ENCODE measurements at places on chromosomes 1 and 21.

GRCh38 chr1:196651079-196651478 is 764 bp upstream of the CFH start:
- DNase-seq, result no peak

GRCh38 chr1:81848880-81849682 is 48.3 kb downstream of the ADGRL2 start:
- no peak for DNase-seq

GRCh38 chr1:42105025-42105424 is 48.2 kb upstream of the GUCA2B start:
- DNase-seq, result no peak

- DNase-seq, result no peak
These were observed 121.9 kb downstream of the GRIK3 start for GRCh38 chr1:36912365-36912865.

DNA sequence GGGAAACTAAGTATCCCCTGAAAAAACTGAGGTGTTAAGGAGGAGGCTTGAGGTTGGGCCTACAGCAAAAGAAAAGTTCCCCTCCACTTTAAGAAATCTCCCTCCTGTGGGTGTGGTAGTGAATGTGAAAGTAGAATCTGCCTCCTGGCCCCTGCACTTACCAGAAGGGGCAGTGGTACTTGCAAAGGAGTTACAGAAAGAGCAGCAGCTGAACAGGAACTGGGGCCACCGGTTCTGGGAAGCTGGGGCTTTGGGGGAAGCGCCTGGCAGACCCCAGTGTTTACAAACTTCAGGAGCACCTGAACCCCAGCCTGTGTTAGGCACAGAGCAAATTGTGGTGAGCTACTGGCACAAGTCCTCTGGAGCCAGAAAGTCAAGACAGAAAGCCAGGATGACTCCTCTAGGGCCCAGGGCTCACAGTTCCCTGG is 250.2 kb upstream of the FGGY start:
- peak; percentile 63 for DNase-seq

DNA sequence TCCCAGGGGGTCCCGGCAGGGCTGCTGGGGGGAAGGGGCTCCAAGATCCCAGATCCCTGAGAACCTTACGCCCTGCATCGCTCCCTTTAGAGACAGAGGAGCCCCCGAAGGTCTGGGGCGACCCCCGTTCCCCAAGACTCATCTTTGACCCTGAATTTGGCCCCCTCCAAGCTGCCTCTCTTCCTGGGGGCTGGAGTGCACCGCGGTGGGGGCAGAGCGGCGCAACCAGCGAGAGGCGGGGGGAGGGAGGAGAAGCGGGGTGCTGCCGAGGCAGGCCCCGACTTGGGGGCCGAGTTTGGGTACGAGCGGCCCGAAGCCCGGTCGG is 5.4 kb upstream of the PLEKHG5 start:
- DNase-seq, result no peak

DNA sequence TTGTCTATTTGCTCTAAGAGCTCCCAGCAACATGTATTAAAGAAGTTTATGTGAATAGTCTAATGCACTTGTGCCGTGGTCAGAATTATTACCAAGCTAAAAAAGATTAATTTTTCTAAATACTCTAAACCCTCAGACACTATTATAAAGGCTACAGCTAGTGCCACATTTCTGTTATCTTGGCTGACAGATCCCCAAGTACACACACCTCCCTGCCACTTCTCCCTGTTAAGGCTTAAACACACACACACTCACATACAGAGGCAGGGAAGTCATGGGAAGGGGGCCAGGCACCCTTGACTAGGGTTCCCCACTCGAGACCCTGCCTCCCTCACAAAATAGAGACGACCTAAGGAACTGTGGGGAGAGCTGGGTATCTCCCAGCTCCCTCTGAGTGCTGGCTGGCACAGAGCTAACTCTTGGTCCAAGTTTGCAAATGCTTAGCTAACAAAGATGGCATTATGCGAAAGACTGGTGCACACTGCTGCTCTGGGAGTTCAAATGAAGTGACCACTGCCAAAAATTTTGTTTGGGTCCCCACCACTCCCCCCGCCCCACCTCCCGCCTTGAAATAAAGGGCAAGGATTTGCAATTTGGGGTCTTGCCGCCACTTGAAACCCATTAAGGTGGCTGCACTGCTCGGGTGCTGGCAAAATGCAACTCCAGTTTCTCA is 9.8 kb downstream of the SSBP3 start:
- no peak for DNase-seq

GRCh38 chr1:229845410-229846138 is 219.5 kb downstream of the URB2 start:
- no peak for DNase-seq

- DNase-seq, result no peak
These were observed 21.2 kb downstream of the MACO1 start for GRCh38 chr1:25451908-25452307.

GRCh38 chr1:24541711-24542346 is 14.1 kb upstream of the NCMAP start:
- DNase-seq, result peak; percentile 24

DNA sequence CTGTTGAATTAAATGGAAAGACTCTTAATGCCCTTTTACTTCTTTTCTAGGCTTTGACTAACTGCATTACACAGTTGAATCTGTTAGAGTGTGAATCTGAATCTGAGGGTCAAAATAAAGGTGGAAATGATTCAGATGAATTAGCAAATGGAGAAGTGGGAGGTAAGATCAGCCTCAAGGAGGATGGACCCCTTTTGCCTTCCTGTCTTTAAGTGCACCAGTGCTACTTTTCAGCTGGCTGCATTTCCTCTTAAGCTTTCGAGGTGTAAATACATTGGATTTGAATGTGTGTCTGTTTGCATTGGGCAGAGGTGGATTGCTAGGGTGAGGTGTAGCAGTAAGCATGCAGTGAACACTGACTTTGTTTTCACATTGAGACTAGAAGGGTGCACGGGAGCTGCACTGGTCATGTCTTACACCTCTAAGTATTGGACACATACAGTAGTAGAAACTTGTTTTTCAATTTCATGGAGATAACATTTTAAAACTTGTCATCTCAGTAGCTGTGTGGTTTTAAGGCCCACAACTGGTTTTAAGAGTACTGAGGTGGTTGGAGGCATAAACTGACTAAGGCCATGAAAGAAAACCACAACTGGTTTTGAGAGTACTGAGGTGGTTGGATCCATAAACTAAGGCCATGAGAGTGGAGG is 35.4 kb downstream of the MIA3 start:
- DNase-seq, result peak; percentile 85

DNA sequence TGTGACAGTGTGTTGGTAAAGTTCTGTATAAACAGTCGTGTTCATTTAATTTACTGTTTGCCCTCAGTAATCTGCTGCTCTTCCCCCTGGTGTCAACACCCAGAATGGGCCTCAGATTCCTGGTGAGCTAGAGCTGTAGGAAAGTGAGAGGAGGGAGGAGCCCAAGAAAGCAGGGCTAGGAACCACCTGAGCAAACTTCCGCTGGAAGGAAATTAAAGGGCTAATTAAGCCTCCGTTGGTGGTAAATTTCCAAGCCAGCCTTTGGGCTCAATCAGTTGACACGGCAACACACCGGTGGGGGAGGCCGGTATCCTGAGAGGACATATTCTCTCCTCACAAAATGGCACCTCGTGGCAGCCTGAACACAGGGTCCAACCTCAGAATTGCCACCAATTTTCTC is 32.9 kb downstream of the RAB3B start:
- no peak for DNase-seq

DNA sequence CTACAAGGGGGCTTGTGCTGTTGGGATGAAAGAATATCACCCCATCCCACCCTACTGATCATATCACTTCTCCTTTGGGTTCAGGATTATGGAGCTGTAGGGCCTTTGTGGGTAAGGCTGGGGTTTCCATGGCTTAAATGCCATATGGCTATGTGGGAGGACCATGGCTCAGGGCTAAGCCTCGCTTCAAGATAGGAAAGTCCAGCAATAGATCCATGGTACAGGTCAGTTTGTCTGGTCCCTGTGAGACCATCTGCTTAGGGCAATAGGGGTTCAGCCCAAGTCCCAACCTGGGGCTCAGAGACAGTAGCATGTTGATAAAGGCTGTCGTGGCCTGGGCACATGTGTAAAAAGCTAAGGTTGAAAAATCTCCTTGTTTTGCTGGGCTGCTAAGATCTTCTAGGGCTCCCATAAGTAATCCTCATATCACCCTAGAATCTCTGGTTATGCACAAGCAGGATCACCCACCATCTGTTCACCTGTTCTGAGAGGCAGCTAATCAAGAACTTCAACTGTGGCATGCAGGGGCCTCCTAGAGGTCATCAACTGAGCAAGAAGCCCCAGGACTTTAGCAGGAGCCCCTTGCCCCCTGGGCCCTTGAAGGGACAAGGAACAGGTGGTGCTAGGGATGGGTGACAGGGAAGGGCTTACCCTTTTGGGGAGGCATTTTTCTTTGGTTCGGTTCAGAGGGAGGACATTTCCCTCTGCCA is 66.5 kb downstream of the UBE2T start:
- no peak for DNase-seq

DNA sequence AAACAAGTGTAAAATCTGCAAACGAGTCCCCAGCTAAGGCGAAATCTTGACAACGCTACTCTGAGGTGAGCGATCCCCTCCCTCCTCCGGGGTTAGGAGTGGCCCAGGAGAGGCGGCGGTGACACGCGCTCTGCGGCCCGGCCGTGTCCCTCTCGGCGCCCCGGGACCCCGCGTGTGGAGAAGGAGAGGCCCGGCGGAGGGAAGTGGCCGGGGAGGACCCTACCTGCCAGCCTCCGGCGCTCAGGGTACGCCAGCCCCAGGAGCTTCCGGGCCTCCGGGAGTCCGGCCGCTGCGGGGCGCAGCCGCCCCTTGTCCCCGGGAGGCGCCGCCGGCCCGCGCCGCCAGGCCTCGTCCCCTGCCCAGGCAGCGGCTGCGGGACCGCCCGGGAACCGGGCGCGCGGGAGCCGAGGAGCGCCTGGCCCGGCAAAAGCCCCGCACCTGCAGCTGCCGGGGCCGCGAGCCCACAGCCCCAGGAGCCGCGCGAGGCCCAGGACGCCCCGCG is 543 bp downstream of the ABCB10 start:
- DNase-seq, result peak; percentile 45

DNA sequence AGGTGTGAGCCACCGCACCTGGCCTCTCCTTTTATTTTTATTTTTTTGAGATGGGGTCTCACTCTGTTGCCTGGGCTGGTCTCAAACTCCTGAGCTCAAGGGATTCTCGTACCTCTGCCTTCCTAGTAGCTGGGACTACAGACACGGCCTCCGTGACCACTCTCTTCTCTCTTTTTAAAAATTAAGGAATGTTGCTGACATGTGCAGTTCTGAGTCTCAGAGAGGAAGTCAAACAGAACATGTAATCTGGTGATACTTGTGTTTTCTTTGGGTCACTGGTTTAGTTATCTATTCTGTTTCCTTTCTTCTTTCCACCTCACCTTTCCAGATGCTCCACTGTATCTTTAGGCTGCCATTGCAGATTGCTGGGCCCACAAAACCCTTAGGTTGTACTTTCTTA is 2.7 kb downstream of the WDTC1 start:
- no peak for DNase-seq

- DNase-seq, result no peak
These were observed 89.4 kb upstream of the PGD start for GRCh38 chr1:10309243-10310011.

DNA sequence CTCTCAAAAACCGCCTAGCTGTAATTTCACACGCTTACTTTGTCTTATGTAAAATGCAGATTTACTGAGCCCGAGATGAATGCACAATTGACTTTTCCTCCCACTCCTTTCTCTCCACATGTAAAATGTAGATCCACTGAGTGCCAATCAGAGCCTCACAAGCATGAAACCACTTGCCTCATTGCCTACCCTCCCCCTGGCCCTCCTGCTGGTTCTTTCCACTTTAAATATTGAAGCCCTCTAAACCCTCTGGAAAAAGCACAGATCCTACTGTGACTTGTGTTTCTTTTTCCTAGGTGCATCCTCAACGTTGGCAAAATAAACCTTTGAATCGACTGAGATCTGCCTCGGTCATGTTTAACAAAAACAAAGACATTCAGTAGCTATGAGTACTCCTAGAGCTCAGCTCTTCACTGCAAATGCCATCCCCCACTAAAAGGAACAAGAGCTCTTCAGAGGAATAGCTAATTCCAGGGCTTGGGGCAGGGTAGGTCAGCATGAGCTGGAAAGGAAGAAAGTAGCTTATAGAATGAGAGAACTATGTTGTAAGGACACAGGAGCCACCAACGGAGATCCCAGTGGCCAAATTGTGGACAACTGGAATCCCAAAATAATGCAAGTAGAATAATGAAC is 365.5 kb upstream of the RUNX1 start:
- DNase-seq, result no peak

DNA sequence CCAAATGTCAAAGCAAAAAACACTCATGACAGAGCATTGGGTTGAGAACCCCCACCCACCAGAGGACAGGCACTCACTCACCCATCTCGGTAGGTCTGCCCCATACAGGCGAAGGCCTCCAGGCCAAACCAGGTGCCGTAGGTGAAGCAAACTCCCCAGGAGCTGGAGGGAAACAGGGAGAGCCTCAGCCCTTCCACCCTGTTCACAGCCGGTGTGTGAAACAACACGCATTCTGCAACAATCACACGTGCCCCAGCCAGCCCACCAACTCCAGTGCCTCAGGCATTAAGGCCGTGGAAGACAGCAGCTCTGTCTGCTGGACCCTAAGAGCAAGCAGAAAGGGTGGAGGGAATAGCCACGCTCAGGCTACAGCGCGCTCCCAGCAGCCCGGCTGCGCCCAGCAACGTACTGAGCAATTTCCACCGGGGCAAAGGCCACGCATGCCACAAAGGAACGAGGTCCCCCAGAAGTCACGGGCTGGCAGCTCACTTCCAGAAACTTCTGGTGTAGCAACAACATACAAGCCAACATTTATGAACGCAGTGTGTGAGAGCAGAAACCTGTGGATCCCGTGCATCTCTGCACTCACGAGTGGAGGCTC is 11.4 kb upstream of the SPATC1L start:
- no peak for DNase-seq

GRCh38 chr21:32022146-32022545 is 149.3 kb downstream of the HUNK start:
- no peak for DNase-seq

DNA sequence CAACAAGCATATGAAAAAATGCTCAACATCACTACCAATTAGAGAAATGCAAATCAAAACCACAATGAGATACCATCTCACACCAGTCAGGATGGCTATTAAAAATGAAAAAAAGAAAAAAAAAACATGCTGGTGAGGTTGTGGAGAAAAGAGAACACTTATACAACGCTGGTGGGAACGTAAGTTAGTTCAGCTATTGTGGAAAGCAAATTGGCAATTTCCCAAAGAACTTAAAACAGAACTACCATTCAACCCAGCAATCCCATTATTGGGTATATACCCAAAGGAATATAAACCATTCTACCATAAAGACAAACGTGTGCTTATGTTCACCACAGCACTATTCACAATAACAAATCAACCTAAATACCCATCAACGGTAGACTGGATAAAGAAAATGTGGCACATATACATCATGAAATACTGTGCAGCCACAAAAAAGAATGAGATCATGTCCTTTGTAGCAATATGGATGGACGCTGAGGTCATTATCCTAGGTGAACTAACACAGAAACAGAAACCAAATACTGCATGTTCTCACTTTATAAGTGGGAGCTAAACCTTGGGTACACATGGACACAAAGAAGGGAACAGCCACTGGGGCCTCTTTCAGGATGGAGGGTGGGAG is 49.5 kb downstream of the LYST start:
- DNase-seq, result no peak

- no peak for DNase-seq
These were observed 71.3 kb downstream of the WDR4 start for GRCh38 chr21:42807938-42808613.

GRCh38 chr1:203722909-203723308 is 42.1 kb upstream of the LAX1 start:
- DNase-seq, result no peak
